Foreskin melanocyte (primary cell): ENCODE measurements at places on chromosomes 3 and 15.

DNA sequence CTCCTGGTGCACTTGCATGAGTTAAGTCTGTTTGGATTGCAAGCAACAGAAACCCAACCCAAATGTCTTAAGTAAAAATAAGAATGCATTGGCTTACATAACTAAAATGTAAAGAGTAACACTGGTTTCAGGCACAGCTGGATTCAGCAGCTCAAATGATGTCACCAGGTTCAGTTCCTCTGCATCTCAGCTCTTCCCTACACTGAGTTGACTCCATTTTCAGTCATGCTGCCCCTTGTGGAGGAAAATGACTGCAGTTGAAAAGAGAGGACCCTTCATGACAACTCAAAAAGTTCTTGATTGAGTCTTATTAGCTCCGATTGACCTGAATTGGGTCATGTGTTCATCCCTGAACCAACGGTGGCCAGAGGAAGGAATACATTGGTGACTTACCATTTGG lies 138.5 kb upstream of the ABI3BP start:
- DNase-seq: no peak

DNA sequence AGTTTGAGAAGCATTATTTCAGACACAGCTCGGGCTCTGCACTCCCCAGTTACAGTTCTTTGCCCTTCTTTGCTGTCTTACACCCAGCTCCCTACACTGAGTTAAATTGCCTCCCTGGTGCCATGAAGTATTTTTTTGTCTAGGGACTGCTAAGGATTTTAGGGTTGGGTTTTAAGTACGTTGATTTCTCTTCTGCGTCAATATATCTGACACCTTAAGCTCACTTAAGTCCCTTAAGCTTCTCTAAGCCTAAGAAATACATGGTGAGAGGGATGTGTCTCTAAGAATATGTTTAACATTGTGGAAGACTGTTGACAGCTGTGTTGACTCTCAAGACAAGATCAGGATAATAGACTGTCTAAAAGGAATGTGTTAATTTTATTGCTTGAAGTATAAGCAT lies 400.5 kb downstream of the PTPRG start:
- no peak for DNase-seq

GRCh38 chr15:66171841-66172240 lies 81.7 kb downstream of the MEGF11 start:
- no peak for DNase-seq

- no peak for DNase-seq
These were observed 954.5 kb downstream of the ZPLD1 start for GRCh38 chr3:103389356-103389755.

- no peak for DNase-seq
These were observed 88.8 kb upstream of the ARHGEF3 start for GRCh38 chr3:56890448-56891091.

DNA sequence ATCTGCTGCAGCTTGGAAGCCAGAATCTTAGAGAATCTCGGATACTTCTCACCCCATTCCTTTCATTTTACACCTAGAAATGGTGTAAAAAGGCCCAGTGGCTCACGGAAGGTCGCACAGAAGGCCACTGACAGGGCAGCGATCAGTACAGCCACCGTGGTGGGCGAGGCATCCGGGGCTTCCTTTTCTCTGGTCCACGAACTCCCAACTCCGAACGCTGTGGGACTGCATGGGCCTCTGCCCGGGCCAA lies 36.3 kb upstream of the POLG start:
- no peak for DNase-seq

GRCh38 chr15:29280514-29280913 lies 10.9 kb upstream of the NSMCE3 start:
- DNase-seq: no peak

DNA sequence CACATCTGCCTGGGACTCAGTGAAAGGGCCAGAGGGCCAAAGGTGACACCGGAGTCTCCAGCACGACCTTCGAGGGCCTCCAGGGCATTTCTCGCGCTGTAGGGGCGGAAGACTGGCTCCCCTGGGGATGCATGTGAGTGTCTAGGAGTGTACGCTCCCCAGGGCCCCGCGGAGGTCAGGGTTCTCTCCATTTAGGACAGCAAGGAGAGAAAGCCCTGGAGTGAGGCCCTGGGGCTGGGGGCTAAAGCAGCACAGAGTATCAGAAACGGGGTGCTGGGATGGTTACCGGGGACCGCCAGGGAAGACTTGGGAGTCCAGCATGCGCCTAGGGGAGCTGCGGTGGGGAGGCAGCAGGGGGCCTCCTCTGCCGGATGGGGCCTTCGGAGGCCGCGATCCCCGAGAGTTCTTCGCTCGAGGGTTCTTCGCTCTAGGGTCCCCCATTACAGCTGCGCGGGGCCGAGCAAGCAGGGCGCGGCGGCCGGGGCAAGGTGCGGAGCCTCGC lies 595 bp upstream of the APBA2 start:
- no peak for DNase-seq

GRCh38 chr3:5585085-5585484 lies 397.6 kb downstream of the EDEM1 start:
- DNase-seq: no peak

DNA sequence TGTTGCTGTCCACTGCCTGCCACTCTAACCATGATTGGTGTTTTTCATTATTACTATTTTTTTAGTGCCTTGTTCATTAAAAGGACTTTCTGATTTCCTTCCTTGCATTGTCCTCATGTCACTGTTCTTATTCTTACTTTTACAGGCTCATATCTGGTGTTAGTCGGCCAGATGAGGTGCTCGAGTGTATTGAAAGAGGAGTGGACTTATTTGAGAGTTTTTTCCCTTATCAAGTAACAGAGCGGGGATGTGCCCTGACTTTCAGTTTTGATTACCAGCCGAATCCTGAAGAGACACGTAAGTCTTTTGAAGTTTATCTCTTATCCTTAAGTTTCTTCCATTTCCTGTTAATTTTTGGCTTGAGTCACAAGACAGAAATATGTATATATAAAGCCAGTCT lies 23.2 kb downstream of the QTRT2 start:
- DNase-seq: peak; percentile 25

DNA sequence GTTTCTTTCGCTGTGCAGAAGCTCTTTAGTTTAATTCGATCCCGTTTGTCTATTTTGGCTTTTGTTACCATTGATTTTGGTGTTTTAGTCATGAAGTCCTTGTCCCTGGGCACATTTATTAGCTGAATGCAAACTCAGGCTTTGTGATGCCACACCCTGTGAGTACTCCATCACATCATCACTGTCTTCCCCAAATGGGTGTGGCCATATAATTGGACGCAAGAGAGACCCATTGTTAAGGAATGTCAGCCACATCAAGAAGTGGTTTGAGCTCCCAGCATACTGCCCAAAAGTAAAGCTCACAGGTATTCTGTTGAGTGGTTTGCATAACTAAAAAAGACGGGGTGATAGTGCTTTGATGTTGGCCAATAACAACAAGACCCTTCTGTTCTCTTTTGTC lies 245.7 kb downstream of the SV2B start:
- DNase-seq: no peak

DNA sequence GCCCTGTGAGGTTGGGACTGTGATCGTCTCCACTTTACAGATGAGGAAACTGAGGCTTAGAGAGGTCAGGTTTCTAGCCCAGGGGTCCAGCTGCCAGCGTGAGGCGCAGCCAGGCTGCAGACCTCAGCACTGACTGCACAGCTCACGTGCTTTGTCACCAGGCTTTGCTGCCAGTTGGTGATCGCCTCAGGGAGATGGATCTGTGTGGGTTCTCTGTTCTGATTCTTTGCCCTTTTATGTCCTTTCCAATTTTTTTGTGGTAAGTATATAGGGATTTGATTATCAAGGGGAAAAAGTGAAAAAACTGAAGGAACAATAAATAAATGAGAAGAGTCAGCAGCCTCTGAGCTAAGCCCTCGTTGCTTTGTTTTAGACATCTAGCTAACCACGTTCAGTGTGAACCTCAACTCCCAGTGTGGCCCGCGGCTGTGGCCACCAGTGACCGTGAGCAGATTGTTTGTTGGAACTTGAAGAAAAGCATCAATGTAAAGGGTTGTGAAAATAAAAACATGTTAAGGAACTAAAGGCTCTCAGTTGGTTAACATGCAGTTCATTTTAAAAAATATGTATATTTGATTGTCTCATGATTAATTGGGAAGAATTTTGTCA lies 117.6 kb downstream of the PDE8A start:
- peak; percentile 99 for DNase-seq

DNA sequence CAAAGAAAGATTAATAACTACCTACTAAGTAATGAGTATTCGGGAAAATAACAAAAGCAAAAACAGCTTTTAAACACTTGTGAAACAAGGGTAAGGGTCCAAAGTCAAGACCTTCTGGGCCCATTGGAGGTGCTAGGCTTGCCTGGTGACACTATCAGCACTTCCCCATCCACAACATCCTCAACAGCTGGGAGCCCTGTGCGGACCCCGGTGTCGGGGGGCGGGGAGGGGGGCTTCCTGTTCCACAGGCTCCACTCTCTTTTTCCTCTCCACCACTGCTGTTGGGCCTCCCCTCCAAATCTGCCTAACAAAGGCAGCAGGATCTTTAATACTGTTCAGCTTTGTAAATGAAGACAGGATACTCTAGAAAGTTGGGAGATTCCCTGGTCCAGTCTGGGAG lies 21.6 kb downstream of the NGRN start:
- no peak for DNase-seq

DNA sequence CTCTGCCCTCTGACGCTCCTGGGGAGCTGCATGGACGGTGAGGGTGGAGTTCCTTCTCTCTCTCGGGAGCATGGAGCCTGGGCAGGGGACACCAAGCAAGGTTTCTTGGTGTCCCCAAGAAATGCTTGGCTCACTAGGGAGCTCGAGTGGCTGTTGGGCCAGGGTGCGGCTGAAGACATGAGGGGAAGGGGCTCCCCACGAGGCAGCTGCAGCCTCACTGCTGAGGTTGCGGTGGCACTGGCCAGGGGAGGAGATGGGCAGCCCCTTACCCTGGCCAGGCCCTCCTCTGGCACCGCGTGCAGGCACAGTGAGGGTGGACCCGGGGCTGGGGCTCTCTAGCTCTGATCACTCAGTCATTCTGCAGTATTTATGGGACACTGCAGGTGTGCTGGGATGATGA lies 43.5 kb upstream of the SLC41A3 start:
- no peak for DNase-seq

DNA sequence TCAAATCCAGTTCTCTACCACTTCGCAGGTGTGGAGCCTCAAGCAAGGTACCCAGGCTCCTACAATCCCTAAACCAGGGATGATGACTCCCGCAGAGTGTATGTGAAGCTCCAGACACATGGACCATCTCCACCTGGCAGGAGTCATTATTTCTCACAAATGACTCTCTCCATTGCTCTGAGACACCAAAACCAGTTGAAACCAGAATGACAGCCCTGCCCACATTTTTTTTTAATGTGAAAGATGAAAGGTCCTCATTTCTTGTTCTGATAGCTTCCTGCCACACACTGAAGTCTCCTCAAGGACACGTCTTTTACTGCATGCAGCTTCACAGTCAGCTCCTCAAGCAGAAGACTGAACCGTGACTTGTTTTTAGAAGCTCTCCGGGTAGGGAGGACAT lies 61.4 kb upstream of the ZBTB38 start:
- no peak for DNase-seq

DNA sequence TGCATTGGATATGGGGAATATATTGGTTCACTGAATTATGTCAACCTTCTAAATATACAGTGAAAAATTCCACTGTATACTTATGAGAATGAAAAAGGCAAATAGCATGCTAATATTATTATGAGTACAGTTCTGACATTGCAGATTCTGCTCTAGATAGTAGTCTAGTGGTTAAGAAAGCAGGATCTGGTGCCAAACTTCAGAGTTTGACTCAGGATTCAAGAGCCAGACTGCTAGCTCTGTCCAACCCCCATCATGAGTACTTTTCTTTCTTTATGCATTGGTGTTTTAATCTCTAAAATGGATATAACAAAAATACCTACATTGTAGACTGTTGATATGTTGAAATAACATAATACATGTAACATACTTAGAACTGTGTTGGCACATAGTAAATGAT lies 57.3 kb upstream of the PLSCR4 start:
- no peak for DNase-seq

DNA sequence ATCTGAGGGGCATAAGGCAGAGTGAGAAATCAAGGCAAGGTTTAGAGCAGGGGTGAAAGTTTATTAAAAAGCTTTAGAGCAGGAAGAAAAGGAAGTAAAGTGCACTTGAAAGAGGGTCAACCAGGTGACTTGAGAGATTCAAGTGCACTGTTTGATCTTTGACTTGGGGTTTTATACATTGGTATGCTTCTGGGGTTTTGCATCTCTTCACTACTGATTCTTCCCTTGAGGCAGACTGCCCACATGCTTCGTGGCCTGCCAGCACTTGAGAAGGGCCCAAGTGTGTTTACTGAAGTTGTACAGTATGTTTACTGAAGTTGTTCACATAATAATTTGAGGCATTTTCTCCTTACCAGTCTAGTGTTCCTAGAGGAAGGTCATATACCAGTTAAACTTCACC lies 367.0 kb upstream of the UBE2E2 start:
- no peak for DNase-seq

DNA sequence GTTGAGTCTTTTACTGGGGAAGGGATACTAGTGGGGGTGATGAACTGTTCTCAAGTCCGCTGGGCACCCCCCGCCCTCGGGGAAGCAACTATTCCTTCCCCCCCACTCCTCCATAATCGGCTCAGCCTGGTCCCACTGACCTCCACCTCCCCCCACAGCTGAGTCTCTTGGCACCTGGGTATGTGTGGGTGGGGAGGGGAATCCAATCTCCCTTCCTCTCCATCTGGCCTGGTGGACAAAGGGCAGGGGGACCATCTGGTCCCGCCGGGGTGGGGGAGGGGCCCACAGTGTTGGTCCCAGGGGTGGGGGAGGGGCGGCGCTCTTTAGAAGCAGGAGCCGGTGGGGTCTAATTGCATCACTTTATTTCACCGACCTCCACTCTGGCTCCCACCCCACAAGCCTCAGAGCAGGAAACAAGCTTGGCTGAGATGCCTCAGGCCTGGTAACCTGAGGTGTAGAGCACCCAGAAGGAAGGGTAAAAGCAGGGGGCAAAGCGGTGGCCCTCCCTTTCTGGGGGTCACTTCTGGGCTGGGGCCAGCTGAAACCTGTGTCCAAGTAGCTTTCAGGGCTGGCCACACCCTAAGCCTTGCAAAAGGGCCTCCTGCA lies 1.0 kb upstream of the PCBP4 start:
- DNase-seq: no peak

GRCh38 chr15:63970621-63971426 lies 75.5 kb downstream of the DAPK2 start:
- DNase-seq: no peak

- peak; percentile 64 for DNase-seq
These were observed at the start of gene CEMIP for GRCh38 chr15:80778964-80779657. Gene CEMIP (plus strand): TSS chr15:80779370. CDS start chr15:80873880, 94,510 bp downstream.

GRCh38 chr3:36926292-36926897 lies 18.5 kb downstream of the TRANK1 start:
- no peak for DNase-seq

DNA sequence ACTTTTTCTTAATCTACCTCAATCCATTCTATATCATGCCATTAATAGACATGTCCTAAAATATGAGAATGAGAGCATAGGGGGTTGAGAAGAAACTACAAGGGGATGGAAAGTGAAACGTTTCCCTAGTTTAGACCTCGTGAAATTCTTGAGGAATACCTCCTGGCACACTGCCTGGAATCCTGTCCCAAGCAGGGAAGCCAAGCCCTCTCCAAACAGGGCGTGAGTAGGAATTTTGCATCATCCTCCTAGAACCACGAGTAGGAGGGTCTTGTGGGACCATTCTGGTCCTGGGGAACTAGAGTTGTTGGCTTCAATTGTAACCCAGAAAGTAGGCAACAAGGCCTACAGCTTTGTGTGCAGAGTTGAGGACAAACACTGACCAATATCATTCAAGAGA lies 19.6 kb upstream of the C3orf80 start:
- DNase-seq: no peak

GRCh38 chr3:140727886-140728285 lies 50.0 kb downstream of the TRIM42 start:
- DNase-seq: no peak

- DNase-seq: no peak
These were observed 75.9 kb upstream of the ATP2B2 start for GRCh38 chr3:10581251-10581650.

- no peak for DNase-seq
These were observed at the start of gene PLCL2 for GRCh38 chr3:16884748-16885592. Gene PLCL2 (plus strand): TSS chr3:16884955. CDS start chr3:16885040, 85 bp downstream.
